Choroid plexus epithelial cell (primary cell): ENCODE measurements at places on chromosomes 5 and 9.

DNA sequence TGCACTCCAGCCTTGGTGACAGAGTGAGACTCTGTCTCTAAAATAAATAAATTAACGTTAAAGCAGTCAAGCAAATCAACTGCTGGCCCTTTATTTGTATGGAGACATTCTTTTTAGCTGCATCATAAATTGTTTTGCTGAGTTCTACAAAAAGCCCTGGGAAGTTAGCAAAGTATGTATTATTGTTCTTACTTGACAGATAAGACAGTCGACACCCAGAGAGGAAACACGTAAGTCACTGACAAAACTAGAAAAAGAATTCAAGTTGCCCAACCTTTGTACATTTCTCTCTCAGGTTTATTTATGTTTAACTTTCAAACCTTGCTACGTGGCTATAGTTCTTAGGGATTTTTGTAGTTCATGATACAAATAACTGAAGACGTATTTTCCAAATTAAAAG lies 40.4 kb upstream of the MACIR start:
- peak; percentile 99 for DNase-seq

GRCh38 chr5:108727236-108727650 lies 20.5 kb upstream of the FER start:
- peak; percentile 26 for DNase-seq

GRCh38 chr9:92794426-92794825 lies 29.8 kb upstream of the BICD2 start:
- no peak for DNase-seq

- no peak for DNase-seq
Observed at GRCh38 chr9:105146677-105147076, 97.8 kb upstream of the SLC44A1 start.

- DNase-seq, result no peak
Observed at GRCh38 chr5:11322133-11322532, 561.1 kb upstream of the DAP start.

- DNase-seq, result no peak
Observed at GRCh38 chr5:159515197-159515596, 184.9 kb upstream of the IL12B start.

DNA sequence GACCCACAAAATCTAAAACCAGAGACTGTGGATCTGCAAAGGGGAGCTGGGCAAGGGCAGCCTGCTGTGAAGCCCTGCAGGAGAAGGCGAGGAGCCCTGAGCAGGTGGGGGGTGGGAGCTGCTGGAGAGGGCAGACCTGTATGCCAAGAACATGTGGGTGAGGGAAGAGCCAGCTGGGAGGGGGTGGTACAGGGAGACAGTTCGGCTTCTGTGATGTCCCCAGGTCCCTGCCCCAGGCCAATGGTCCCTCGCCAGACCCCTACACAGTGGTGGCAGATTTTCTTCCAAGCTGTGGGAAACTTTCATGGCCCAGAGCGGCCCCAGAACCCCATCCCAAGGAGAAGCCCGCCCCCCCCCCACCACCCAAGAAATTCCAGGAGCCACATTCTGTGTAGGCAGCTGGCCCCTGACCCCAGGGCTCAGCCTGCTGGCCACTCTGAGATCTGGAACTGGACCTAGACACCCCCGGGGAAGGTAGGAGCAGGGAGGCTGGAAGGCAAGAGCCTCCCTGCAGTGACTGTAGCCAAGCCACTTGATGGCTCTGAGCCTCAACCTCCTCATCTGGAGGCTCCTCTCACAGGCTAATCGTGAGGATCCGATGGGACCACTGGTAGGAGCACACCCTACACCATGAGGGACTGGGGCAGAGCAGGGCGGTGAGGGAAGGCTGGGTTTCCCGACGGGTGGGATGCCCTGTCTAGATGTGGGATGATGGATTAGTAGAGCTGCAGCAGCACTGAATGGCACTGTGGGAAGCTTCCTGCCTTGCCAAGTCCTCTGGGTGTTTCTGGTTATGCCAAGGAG lies 22.6 kb upstream of the CSF1R start:
- DNase-seq, result no peak

GRCh38 chr9:35954942-35955546 lies 2.9 kb downstream of the OR2S2 start:
- DNase-seq, result peak; percentile 93

GRCh38 chr5:162268694-162269481 lies 201.3 kb downstream of the GABRG2 start:
- no peak for DNase-seq

GRCh38 chr5:132019857-132020555 lies 8.5 kb upstream of the ACSL6 start:
- DNase-seq, result no peak

DNA sequence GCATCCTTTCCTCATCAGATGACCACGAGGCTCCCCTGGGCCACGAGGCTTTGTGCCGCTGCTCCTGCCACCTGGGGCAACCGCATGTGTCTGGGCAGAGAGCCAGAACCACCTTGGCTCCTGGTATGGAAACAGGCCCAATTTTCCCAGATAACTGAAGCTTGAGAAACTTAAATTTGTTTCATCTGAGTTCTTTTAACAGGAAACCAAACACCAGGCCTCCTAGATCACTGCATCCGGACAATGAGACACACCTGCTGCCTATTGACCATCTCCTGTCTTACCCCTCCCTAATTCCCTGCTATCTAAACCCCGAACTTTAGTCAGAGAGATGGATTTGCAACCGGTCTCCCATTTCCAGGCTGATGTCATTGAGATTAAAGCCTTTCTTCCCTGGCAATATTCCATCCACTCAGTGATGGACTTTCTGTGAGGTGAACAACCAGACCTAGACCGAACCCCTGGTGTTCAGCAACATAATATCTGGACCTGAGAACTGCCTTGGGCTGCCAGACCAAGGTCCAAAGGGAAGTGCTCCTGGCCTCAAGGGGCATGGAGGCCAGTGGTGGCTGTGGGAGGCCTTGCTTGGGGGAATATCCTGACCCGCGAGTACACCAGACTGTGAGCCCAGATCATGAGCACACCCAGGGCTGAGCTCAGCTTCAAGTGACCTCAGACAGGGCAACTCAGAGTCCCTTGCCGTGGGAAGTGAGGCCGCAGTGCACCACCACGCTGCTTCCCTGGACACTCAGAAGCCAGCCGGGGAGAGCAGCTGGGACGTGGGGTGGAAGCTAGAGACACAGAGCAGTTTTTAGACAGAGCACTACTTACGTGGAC lies 199.7 kb downstream of the HSPA4 start:
- DNase-seq, result no peak

- DNase-seq, result peak; percentile 36
Observed at GRCh38 chr9:18317896-18318295, 156.1 kb upstream of the ADAMTSL1 start.

DNA sequence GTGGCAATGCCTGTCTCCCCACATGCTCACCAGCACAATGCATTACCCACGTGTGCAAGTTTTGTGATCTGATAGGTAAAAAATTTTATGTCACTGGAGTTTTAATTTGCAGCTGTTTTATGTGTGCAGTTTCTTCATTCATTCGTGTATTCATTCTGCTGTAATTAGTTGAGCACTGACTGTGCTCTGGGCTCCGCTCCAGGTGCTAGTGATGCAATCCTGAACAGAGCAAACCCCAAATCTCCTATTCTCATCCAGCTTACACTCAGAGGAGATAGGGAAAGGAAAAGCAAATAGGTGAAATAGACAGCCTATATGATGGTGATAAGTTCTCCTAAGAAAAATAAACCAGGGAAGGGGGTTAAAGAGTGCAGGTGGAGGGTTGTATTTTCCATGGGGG lies 148.4 kb downstream of the TENT4A start:
- no peak for DNase-seq

DNA sequence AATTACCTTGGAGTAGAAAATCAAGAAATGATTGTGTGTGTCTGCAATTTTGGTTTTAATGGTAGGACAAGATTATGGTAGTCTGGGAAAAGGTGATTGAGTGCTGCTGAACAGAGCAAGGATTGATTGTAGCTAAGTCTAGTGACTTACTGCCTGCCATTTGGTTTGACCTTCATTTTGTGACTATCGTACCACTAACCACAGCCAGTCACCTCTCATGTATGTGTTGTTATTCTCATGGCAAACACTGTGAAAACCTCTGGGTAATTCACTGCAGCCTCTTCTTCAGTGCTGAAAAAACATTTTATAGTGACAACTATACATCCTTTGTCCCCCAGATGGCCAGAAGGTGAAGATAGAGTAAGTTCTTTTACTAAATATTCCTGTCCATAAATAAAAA lies 37.5 kb downstream of the CTNNA1 start:
- DNase-seq, result no peak

- no peak for DNase-seq
Observed at GRCh38 chr5:179221196-179221876, 123.9 kb downstream of the ADAMTS2 start.

GRCh38 chr9:14578030-14578429 lies 115.2 kb downstream of the ZDHHC21 start:
- DNase-seq, result no peak

DNA sequence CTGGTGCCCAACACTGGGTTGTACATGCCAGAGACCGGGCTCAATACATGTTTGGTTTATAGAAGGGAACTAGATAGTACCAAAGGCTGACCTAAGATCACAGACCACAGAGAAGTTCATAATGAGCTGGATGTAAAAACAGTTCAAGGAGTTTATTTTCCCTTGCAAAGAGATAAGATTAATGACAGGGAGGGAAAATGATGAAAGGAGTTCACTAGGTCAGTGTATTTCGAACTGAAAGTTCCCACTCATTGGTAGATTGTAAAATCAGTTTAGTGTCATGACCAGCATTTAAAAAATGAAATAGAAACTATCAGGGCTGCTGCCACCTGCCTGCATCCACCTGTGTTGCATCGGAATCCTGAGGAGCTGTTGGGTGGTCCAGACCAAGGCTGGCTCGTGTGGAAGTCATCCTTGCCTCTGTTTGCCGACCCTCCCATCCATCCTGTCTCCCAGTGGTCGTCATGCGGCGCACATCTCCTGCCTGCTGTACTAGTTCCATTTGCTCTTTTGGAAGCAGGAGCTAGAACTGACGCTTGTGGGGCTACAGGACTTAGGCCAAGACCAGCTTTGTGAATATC lies 21.1 kb downstream of the TBC1D2 start:
- no peak for DNase-seq

DNA sequence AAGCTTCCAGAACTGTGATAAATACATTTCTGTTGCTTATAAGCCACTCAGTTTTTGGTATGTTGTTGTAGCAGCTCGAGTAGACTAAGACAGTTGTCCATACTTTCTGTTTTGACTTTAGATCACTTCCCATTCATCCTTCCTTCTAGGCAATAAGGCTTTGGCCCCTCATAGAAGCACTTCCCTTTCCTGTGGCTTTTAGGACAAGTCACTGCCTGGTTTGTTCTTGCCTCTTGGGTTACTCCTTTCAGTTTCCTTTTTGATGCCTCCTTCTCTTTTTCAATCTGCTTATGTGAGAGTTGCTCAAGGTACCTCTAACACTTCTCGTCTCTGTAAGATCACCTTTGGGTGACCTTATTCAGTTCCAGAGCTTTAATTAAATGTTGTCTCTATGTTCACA lies 72.4 kb upstream of the NTRK2 start:
- no peak for DNase-seq

- DNase-seq, result no peak
Observed at GRCh38 chr9:87884578-87885459, 2.1 kb downstream of the SPATA31E1 start.

DNA sequence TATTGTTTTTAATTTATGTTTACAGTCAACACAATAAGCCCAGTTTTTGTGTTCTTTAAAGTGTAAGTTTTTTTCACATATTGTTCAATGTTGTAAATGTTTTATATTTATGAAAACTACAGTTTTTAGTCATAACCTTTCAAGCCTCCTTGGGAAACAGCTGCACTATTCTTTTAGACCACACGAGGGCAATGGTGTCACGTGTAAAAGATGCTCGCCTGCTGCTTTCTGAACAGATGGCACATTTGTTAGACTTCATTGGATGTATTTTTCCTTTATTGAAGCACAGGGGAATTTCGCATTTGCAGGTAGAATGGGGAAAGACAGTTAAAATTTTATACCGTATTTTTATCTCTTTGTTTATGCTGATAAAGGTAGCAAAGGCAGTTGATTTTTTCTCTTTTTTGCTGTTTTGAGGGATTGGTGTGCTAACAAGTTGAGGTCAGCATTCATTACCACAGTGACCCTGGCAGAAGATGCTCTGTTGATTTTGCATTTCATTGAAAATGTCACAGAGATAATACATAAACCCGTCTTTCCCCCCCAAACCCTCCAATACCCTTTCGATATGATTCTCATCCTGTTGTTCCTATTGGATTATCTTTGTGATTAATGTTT lies 59.0 kb downstream of the MAT2B start:
- peak; percentile 84 for DNase-seq

DNA sequence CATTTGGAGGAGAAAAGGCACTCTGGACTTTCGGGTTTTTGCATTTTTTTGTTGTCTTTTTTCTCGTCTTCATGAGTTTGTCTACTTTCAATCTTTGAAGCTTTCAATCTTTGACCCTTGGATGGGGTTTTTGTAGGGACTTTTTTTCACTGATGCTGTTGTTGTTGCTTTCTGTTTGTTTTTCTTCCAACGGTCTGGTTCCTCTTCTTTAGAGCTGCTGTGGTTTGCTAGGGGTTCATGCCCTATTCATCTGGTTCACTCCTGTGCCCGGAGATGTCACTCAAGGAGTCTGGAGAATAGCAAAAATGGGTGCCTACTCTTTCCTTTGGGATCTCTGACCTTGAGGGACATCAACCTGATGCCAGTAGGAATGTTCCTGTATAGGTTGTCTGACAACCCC lies 378.6 kb upstream of the TYRP1 start:
- no peak for DNase-seq

DNA sequence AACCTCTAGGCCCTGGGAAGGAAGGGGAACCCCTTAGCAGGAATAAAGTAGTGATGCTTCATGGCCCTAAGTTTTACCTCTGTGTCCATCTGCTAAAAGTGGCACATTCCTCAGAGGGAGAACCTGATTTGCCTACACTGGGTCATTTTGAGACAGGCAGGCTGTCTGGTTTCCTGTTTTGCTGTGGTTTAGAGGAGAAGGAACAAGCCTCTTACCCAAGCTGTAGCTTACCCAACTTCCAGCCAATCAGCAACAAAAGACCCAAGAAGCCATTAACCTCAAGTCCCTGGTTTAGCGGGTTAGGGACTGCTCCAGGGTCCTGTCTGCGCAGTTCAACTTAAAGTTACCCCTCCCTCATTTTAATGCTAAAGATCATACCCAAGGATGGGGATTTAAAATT lies 411.0 kb downstream of the MAT2B start:
- DNase-seq, result peak; percentile 87

DNA sequence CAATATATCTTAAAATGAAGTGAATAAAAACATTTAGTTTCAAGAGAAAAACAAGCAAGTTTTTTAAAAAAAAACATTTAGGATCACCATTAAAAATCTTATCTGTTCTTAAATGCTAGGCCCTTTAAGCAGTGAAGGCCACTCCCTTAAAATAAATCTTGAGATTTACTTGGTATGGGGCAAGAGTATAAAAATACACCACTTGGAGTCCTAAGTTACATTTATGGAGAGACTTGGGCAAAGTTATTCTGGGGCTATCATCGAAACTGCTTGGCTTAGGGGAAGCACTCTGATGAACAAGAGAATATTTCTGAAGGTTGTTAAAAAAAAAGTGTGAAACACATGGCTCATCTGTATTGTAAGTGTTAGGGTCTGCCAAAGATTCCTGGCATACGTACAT lies 97.4 kb downstream of the NR3C1 start:
- no peak for DNase-seq
